ENCODE measurements at places on chromosomes 3 and 15. TPM values are rescaled to one million over a fixed set of nuclear protein-coding genes. Genes with fewer than 3 reads are reported as not detected.

GRCh38 chr3:49641921-49642707 lies 32.0 kb upstream of the APEH start:
- DNase-seq: no peak

DNA sequence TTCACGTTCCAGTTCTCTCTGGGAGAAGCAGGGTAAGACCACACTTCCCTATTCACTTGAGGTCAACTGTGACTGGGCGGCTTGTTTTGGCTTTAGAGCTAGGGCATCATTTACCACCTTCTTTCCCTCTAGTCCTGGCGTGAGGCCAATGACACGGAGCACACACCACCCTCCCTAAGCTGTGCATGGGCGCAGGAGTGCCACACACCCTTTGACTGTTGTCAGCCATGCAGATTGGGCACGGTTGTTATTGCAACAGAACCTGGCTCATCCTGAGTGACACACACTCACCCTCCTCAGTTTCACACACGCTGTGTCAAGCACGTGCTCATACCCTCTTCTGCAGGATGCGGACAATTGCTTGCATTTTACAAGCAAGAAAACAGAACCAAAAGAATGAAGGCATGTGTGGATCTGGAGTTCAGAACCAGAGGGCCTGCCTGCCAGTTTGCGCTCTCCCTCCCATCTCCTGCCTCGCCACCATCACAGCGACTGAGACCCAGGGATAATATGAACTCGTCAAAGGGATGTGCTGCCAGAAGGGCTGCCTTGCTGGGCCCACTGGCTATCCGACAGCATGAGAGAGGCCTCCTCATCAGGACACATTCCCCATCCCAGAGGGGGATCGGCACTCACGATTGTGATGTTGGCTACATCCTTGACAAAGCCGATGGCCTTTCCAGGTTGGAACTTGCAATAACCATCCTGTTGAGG lies 17.6 kb downstream of the CTSH start:
- DNase-seq: no peak

GRCh38 chr15:84736375-84736774 lies 12.0 kb upstream of the ZNF592 start:
- no peak for DNase-seq

- no peak for DNase-seq
These were observed 18.3 kb upstream of the CYP11A1 start for GRCh38 chr15:74385733-74386132.

- DNase-seq: no peak
These were observed 59.9 kb downstream of the SEC22A start for GRCh38 chr3:123261666-123262065.

DNA sequence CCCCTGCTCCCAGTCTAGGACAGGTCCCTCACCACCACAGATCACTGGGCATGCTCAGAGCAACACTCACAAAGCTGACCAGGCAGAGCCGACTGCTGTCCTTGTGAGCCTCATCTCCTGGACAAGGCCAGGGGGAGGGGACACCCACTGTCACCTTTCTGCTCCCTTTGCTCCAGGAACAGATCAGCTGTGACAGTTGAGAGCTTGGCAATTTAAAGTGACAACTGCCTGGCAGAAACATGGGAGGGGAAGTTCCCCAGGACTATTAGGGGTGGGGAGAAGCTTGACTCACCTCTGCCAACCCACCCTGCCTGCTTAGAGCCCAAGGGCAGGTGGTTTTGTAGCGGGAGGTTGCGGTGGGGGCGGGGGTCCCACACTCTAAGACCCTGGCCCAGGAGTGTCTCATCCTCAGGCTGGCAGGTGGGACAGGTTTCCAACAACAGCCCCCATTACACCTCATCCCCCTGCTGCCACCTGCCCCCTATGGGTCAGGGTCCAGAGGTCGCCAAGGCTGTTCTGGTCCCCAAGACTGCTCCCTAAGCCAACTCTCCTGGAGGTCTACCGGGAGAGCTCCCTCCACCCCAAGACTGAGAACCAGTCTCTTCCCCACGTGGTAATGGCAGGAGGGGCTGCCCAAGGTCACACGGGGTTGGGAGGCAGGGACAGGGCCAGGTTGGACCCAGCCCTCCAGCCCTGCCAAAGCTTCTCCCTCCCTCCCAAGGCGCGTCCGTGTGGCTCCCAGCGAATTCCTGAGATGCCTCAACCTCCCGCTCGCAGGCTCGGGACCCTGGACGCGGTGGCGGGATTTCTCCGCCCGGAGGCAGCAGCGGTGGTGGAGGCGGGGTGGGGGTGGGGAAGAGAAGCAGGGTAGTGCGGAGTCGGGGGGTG lies 80.4 kb downstream of the IQSEC1 start:
- no peak for DNase-seq

- no peak for DNase-seq
These were observed 16.6 kb downstream of the NFKBIZ start for GRCh38 chr3:101865751-101866509.

DNA sequence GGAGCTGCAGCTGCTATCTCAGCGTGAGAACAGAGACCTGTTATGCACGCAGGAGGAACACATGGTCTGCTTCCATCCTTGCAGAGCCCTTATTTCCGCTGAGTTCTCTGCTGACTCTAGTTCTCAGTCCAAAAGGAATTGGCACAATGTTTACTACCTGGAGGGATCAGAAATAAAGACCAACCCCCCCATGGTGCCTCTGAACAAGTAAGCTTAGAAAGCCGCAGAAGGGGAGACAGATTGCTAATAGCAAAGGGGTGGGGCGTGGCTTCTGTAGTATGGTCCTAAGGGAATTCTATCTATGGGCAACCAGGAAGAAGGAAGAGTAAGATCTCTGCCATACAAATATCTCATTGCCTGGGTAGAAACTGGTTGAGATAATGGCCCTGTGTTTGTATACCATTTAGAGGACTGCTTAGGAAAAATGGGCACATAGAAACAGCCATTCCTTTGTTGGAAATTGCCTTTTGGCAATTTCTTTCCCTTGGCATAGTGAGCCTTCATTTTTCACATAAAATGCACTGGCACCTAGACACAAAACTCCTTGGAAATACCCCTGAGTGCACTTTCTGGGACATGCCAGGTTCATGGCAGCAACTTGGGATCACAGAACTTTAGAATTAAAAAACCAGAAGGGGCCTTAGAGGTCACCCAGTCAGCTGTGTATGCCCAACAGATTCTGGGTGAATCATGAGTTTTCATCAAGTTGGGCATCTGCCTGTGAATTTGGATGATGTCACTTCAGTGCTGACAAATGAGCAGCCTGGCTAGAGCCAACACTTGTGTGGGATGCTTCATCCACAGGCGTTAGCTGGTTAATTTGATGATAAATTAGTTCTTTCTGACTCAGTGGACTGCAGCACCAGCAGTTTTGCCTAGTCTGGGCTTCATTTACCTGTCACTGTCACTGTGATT lies 57.4 kb upstream of the STXBP5L start:
- no peak for DNase-seq

SEMA6D gene
- polyA plus RNA-seq: 31.0 TPM

ELL3 gene
- polyA plus RNA-seq: 5.1 TPM

PP2D1 gene
- 0.24 TPM for polyA plus RNA-seq

Data from left renal cortex interstitium (tissue), 4 donors.